NCI-H1930 (cell line): ENCODE measurements at places on chromosomes 6 and 20.
A peak's percentile ranks its signal among the peaks of the same experiment; 100 is the strongest.

GRCh38 chr6:152463164-152463563 is 174.0 kb downstream of the SYNE1 start:
- DNase-seq, result no peak

GRCh38 chr6:72784581-72784980 is 162.7 kb downstream of the KCNQ5 start:
- no peak for DNase-seq

GRCh38 chr20:48638546-48638945 is 189.3 kb downstream of the PREX1 start:
- no peak for DNase-seq

DNA sequence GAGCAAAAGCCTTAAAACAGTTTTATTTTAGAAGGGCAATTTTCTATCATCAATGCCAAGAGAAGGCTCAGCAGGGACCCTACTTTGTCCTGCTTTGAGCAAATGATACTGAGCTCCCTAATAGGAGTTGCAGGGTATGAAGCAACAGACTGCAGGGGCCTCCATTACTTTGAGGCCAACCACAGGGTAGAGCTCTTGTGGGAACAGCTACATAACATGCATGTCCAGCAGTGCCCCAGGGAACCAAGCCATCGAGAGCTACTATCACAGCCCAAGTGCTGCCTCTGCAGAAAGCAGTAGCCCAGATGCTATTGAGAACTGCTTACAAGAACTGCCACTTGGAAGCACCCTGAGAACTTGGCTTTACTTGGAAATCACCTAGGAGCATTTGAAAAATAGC is 222.1 kb downstream of the LAMA2 start:
- DNase-seq, result no peak

GRCh38 chr6:34894693-34895092 is 5.6 kb downstream of the ANKS1A start:
- no peak for DNase-seq

- DNase-seq, result peak; percentile 77
Observed at GRCh38 chr20:35617397-35618262, 2.0 kb downstream of the SPAG4 start.

DNA sequence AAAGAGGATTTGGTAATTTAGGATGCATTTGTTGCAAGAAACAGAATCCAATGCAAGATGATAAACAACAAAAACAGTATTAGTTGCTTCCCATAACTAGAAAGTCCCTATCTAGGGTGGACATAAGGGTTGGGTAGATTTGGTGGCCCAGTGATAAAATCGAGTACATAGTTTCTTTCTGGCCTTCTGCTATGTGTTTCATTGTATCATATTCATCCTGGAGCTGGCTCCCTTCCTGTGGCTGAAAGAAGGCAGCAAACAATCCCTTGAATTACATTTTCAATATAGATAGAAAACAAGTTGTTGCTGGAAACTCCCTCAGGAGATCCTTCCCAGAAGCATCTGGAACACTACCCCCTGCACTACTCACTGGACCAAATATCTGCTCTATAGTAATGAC is 135.1 kb downstream of the ID4 start:
- no peak for DNase-seq

DNA sequence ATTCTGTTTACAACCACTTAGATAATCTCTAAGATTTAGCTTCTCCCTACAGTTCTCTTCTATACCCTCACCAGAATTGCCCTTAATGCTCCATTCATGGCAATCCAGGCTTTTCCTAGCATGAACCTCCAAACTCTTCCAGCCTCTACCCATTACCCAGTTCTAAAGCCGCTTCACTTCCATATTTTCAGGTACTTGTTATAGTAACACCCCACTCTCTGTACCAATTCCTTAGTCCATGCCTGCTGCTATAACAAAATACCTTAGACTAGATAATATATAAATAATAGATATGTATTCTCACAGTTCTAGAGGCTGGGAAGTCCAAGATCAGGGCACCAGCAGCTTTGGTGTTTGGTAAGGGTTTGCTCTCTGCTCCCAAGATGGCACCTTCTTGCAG is 16.5 kb upstream of the TRERF1 start:
- DNase-seq, result no peak

DNA sequence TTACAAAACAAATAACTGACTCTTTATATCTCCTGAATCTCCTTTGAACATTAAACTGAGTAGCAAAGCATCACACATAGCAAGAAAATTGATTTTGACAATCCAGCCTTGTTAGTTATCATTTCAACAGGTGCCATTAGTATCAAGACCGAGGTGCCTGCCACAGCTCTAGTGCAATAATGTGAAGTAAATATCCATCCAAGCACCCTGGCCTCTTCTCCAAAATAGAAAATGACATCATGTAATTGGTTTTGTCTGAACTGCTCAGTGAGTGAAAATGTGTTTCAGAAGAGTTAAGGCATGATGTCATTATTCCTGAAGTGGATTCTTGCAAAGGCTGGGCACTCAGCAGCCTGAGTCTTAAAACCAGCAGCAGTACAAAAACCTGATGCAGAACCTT is 341.4 kb downstream of the PLCB1 start:
- no peak for DNase-seq

- no peak for DNase-seq
Observed at GRCh38 chr20:13758884-13759283, 25.8 kb downstream of the ESF1 start.

GRCh38 chr6:39266375-39266774 is 37.1 kb upstream of the KCNK5 start:
- no peak for DNase-seq

DNA sequence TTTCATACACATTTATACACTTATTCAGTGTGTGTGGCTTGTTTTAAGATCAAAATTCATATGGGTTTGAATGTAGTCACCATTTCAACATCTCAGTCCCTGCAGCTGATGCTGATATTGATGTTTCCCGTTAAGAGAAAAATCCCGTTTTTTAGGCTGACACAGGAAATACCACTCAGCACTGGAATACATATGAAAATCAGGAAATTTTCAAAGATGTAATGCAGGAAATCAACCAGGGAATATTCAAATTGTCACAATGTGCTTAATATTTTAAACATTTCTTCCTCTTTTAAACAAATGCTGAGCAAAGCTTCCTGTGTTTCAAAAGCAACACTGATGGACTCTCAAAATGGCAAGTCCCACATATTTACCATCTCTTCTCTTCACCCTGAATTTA is 94.5 kb upstream of the MARCKS start:
- DNase-seq, result no peak

- DNase-seq, result peak; percentile 9
Observed at GRCh38 chr6:131717836-131718542, 7.2 kb upstream of the CTAGE9 start.

GRCh38 chr6:17169291-17169690 is 67.4 kb downstream of the STMND1 start:
- DNase-seq, result no peak
